ENCODE measurements at places on chromosomes 3 and 15.

- DNase-seq: no peak
These were observed 4.1 kb downstream of the CELF6 start for GRCh38 chr15:72315706-72316370.

- DNase-seq: no peak
These were observed 265.7 kb downstream of the XXYLT1 start for GRCh38 chr3:195005251-195005620.

GRCh38 chr15:40995656-40996055, 42.4 kb downstream of the CHAC1 start:
- no peak for DNase-seq

DNA sequence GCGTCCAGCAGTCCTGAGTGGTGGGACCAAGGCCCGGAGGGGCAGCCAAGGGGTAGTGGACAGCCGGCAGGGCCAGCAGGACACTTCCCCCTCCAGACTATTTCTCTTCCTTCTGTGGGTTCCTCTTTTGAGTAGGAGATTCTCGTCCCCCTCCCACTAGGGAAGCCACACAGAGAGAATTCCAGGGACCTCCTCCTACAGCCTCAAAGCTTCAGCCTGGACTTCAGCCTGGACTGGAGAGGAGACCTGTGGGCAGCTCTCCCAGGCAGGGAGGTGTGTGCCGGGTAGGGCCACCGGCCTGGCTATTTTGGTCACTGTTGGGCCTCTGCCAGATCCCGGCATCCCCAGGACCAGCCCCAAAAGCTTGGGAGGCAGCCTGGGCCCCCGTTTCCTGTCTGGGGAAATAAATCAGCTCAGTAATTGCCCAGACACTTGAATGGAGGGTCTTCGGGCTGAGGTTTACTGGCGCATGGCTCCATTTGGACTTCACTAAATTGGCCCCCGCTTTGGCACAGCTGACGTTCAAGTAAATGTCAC, 1.3 kb downstream of the SLC6A6 start:
- DNase-seq: no peak

- DNase-seq: no peak
These were observed 133.5 kb downstream of the LRRK1 start for GRCh38 chr15:101052681-101053121.

- DNase-seq: no peak
These were observed 35.8 kb downstream of the BTD start for GRCh38 chr3:15637131-15637951.

DNA sequence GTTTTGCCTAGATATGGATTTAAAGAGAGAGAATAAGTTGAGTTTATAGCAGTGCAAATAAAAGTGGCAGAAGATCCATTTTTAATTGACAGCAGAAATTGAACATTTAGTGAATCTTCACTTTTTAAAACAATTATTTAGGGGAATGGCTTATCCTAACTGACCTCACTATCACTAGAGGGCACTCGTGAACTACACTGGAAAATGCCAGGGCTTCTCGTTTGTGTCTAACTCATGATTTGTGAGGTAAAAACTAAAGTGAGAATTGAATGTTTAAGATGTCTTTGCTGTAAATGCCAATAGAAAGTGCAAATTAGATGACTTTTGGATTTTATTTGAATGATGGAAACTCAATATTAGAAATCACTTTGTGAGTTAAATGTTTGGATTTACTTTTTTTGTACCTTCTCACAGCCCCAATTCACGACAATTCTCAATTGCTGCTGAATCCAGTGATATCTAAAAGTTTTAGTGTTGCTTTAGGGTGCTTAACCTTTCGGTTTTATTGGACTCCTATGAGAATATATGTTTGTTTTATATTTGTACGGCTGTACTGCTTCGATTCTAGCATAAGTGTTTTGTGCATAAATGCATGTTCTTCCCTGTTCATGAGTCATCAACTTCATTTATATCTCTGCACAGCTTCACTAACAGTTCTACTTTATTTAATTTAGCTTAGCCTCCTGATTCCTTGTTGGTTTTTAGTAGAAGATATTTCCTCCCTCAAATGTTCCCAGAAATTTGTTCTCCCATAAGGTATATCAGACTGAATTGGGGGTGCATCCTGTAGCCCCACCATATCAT, 462.1 kb downstream of the MFSD1 start:
- peak; percentile 60 for DNase-seq

- no peak for DNase-seq
These were observed 63.4 kb downstream of the SNRK start for GRCh38 chr3:43349716-43350115.

DNA sequence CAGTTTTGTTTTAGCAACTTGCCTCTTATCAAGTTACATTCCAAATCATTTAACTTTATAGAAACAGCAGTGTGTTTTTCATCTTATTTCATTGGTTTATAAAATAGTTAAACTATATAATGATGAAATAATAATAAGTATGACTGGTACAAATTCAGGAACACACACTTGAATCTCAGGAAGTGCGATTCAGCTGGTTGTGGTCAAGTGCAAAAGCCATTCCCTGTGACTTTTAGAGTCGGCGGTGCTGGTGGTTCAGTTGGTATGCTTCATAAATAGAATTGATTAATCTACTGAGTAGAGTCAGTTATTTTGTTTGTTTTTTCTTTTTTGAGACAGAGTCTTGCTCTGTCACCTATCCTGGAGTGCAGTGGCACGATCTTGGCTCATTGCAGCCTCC, 22.7 kb downstream of the SACM1L start:
- no peak for DNase-seq

DNA sequence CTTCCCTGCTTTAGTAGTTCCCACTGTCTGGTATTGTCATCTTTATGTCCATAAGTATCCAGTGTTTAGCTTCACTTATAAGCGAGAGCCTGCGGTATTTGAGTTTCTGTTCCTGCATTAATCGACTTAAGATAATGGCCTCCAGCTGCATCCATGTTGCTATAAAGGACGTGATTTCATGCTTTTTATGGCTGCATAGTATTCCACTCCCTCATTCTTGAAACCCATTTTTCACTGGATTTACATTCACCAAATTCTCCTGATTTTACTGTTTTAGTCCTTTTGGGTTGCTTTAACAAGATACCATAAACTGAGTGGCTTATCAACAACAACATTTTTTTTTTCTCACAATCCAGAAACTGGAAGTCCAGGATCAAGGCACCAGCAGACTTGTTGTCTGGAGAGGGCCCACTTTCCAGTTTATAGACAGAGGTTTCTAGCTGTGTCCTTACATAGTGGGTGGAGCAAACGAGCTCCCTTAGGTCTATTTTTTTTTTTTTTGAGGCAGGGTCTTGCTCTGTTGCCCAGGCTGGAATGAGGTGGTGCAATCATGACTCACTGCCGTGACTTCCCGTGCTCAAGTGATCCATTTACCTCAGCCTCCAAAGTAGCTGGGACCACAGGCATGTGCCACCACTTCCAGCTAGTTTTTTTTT, 6.1 kb upstream of the TICRR start:
- DNase-seq: no peak

DNA sequence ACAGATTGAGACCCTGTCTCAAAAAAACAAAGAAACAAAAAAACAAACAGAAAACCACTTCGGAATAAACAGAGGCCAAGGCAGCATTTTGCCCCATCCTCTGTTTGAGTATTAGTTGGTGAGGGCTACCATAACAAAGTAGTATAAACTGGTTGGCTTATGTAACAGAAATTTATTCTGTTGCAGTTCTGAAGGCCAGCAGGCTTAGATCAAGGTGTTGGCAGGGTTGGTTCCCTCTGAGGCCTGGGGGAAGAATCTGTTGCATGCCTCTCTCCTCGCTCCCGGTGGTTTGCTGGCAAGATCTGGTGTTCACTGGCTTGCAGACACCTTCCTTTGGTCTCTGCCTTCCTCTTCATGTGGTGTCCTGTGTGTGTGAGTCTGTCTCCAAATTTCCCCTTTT, 261.6 kb downstream of the PDZRN3 start:
- DNase-seq: no peak

- DNase-seq: no peak
These were observed 111.5 kb upstream of the SELENOK start for GRCh38 chr3:54003136-54003535.

GRCh38 chr15:48331796-48332641, 790 bp downstream of the DUT start:
- DNase-seq: peak; percentile 60

DNA sequence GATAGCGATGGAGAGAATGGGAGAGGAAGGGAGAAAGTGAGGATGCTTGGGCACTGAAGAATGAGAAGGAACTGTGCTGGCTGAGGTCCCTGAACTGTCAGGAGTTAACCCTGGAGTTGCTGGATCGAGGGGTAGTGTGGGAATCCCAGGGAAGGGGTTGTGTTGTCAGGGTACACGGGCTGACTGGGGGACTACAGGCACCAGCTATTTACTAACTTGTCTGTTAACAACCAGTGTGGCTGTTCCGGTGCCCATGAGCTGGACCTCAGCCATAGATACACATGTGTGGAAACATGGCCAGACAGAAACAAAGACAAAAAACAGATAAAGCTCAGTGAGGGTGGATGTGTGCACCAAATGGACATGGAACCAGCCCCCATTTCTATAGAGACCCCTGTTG, 55.1 kb downstream of the GASK1A start:
- no peak for DNase-seq

DNA sequence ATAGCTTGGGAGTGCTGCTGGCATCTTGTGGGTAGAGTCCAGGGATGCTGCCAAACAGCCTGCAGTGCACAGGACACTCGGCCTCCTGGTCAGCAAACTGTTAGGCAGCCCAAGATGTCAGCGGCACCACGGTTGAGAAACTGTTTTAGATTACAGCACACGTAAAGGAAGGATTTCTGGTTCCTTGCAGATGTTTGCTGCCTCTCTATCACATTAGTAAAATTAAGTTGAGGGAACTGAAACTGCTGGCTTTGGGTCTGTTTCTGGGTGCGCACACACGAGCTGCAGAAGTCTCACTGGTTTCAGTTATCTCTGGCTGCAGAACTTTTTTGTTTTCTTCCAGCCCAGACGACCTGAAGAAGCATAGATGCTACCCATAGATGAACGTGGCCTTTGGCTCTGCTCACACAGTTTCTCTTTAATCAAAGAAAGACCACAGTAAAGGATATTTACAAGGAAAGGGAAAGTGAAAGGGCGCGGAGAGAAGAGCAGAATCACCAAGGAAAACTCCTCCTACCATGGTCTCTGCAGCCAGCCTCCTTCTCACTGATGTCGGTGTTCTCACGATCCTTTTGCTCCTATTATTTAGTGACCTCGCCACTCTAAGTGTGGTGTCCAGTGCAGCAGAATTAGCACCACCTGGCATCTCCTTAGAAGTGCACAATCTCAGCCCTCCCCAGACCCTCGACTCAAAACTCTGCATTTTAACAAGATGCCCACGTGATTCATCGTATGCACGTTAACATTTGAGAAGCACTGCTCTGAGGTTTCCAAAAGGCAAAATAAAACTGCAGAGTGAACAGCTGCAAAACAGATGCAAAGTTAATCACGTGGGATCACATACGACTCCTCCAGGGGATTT, 50.6 kb upstream of the AKAP13 start:
- no peak for DNase-seq

GRCh38 chr3:27590437-27591298, 106.5 kb upstream of the SLC4A7 start:
- DNase-seq: peak; percentile 66

DNA sequence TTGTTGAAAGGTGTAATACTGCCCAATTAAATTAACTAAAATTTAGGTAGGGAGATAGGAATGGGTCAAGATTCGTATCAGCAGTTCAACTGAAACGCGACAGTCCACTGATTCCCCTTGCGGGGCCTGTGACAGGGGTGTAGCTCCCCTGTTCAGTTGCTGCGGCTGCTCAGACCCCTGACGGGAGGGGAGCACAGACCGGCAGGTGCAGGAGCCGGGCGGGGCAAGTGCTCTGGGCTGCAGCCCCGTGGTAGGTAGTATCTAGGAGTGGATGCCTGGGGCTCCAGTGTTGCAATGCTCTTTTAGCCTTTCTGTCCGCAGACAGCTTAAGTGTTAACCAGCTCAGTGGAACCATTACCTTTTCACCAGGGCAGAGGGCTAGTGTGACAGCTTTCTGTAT, 164.9 kb downstream of the ROBO2 start:
- DNase-seq: no peak

DNA sequence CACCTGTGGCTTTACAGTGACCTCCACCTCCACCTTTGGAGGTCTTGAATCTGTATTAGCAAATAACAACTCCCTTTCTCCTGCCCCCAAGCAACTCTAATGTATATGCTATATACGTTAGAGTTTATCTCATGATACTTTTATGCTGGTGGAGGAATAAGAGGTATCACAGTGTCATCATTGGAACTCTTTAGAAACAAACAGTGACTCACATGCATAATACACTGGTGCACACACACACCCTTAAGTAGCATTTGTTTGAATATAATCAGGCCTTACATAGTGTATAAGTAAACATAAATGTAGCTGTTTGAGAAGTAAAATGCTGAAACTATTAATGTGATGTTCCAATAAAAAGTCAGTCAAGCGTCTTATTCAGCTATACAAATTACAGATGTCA, 280.2 kb upstream of the C2CD4B start:
- no peak for DNase-seq

GRCh38 chr15:70320482-70320881, 222.8 kb upstream of the TLE3 start:
- no peak for DNase-seq

GRCh38 chr3:71771126-71771525, 13.8 kb downstream of the PROK2 start:
- DNase-seq: no peak

DNA sequence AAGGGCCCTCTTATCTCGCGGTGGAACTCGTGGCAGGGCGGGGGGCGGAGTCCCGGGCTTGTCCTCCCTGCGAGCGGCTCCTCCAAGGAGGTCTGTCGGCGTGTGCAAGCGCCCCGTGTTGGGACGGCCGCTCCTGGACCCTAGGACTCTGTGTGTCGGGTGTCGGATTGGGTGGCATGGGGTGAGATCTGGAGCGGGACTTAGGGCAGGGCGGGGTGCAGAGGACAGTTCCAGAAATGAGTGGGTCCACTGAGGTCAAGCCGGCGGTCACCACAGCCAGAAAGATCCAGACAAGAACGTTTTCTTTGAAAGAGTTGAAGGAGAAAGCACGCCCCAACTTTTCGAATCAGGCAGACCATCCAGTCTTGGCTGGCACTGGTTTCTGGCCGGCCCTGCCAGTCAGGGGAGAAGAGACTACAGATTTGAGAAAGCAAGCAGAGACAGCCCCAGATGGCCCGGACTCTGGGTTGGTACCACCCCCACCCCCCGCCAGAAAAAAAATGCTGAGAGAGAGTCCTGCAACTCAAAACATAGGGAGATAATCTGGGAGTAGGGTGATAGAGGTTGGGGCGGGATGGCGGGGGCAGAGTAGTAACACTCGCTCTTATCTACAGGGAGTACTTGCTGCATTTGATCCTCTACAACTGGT, 784 bp upstream of the CISH start:
- no peak for DNase-seq

- DNase-seq: no peak
These were observed 188.4 kb upstream of the HES1 start for GRCh38 chr3:193947596-193947995.
